ENCODE measurements at places on chromosomes 2 and 18.

GRCh38 chr2:16395601-16396000 is 270.0 kb downstream of the CYRIA start:
- DNase-seq: no peak

- DNase-seq: no peak
Measured at GRCh38 chr2:110791435-110791834, 59.1 kb downstream of the ACOXL start.

DNA sequence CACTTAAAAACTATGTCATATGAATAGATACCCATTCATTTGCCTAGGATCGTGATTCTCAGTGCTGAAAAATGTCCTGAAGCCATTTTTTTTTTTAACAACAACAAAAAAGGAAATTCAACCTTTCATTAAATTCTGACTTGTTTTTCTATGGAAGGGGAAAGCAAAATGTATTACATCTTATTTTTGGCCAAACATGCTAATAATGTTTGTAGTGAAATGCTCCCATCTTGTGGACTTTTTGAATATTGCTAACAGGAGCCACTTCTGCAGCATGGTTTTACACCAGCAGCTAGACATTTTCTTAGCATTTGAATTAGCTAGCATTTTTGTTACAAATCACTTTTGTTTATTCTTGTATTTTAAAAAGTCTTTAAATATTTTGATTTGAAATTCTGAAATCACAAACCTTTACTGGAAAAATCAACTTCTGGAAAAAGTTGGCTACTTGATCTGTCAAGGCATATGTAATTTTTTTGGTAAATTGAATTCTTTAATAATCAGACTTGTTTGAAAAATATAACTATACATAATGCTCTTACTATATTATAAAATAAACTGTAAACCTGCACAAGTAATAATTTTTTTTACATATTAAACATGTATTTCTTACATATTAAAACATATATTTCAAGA is 75.8 kb downstream of the KIDINS220 start:
- DNase-seq: peak; percentile 54

DNA sequence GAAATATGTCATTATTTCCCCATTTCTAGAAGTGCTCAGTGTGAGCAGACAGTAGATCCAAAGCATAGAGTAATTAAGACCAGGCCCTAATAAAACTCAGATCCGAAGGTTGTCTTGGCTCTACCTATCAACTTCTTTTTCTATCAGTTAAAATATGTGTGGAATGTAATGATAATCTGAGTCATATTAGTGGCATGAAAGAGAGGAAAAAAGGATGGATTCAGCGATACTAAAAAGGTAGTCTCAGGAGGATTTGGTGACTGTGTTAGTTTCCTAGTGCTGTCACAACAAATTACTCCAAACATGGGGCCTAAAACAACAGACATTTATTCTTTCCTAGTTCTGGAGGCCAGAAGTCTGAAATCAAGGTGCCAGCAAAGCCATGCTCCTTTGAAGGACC is 103.7 kb upstream of the NABP1 start:
- DNase-seq: no peak

GRCh38 chr2:40550085-40550484 is 98.2 kb upstream of the SLC8A1 start:
- DNase-seq: no peak

DNA sequence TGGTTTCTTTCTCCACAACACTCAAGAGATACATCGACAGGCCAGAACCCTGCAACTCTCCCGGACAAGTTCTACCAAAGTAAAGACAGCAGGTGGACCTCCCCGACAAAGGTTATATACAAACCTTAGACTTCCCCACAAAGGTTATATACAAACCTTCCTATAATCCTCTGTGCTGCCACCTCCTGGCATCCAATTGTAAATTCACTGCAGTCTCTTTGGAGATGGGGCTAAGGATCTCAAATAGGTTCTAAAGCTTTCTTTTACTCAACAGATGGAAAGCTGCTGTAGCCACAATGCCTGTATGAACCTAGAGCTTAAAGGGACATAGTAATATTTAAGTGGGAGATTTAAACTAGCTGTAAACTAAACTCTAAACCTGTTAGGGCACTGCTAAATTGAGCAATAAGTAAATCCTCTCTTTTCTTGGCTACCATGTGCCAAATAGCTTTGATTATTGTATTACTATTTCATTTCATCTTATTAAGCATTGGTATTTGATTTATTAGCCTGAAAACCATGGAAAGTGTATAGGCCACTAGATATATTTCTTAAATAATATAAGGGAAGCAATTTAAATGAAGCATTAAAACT is 9.8 kb upstream of the MREG start:
- peak; percentile 77 for DNase-seq

GRCh38 chr2:226782092-226782713 is 17.4 kb downstream of the IRS1 start:
- no peak for DNase-seq

DNA sequence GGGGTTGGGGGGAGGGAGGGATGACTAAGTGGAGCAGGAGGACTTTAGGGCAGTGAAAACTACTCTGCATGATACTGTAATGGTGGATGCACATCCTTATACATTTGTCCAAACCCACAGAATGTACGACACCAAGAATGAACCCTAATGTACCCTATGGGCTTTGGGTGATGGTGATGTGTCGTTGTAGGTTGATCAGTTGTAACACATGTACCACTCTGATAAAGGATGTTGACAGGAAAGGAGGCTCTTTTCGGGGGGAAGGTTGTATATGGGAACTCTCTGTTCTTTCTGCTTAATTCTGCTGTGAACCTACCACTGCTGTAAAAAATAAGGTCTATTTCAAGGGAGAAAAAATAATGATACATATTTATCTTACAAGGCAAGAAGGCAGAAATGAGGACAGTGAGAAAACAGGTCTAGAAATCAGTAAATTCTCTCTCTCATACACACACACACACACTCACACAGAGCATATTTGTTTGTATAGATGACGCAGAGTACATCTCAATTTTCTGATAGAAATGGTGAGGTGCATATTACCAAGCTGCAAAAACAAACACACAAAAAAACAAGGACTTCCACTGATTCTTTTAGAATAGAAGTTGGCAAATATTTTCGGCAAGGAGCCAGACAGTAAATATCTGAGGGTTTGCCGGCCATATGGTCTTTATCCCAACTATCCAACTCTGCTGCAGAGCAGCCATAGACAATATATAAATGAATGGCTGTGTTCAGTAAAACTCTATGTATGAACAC is 20.2 kb downstream of the FAM124B start:
- DNase-seq: no peak

DNA sequence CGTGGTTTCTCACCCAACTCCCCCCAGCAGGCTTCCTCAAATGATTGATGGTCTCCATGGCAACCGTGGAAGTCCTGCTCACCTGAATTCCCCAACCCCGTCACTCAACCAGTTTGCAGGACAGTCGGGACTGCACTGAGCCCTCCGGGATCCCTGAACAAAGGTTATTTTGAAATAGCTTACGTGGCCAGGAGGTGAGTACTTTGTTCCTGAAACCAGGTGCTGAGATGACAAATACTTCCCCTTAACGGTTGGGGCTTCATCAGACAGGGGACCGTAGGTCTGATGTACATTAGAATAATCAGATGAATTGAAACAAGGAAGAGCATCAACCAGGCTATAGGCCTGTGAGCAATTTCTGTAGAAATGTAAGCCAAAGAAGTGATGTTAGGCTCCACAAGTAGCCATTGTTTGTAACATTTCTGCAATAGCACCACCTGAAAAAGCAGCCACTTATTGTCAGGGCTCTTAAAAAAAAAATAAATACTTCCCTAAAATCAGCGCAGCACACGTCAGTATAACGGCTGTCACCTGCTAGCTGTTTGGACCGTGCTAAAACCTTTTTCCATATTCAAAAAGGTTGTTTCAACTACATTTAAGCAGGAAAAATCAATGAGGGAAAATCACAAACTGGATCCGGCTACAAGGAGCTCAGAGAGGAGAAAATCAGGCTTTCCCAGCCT is 206.4 kb upstream of the ID2 start:
- DNase-seq: peak; percentile 81

- DNase-seq: no peak
Measured at GRCh38 chr2:45813003-45813941, 161.8 kb downstream of the PRKCE start.

DNA sequence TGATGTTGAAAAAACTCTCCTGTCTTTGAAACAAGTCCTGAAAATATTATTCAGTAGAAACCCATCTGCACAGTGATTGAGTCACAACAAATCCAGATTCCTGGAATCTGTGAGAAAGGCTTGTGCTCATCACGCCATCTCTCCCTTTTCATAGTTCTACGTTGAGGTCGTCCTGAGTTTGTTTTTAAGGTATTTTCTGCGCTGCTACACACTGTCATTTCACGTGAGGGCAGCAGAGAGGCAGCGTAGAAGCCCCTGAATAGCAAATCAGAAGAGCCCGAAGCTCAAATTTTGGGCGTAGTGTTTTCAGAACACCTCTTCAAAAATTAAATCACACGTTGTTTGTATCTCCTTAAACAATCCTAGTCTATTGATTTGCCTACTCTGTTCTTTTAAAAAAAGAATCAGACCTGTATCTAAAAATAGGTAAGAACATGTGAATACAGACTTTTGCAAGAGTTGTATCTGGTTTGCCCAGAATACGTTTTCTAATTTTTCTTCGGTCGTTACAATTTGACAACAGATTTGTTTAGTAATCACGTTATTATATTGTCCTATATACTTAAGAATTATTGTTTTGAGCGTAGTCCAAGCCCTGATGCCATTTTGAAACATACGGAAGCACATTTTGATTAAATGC is 61.6 kb upstream of the SLC38A11 start:
- DNase-seq: peak; percentile 48

DNA sequence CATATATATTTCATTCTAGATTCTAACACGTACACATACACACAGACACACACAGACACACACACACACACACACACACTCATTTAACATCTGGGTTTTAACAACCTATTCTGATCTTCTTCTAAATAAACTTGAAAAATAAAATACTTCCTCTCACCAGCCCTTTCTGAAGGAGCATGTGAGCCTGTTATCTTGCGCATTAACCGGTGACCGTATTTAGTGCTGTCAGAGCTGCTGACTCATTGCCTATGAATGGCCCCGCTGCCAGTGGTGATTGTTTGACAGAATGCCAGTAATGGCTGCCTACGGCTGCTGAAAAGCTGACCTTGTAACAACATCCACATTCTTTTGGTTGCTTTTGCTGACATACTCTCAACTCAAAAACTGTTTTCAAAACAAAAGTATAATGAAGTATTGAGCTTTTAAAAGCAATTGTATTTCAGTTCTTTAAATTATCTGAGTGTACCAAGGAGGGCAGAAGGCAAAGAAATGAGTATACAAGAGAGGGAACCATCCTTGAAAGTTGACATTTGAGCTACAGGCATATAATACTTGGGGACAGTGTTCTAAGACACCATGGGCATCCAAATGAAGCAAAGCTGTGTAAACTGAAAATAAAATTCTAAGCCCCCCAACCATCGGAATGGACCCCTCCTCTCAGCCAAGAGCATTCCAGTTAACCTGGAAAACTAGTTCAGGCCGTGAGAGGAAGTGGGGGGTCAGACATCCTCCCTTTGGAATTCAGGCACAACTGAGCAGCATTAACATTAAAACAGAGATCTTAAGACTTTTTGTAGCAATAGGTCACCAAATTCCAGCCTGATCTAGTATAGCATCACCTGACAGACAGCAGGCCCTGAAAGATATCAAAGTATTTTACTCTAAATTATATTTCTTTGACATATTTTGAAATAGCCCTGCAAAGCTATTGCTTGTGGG is 50.2 kb upstream of the DTNA start:
- peak; percentile 46 for DNase-seq

GRCh38 chr18:12741351-12741750 is 38.5 kb downstream of the PSMG2 start:
- DNase-seq: peak; percentile 72

- DNase-seq: no peak
Measured at GRCh38 chr2:4357121-4357520, 653.7 kb downstream of the DCDC2C start.

- no peak for DNase-seq
Measured at GRCh38 chr2:28401411-28401810, 8.8 kb downstream of the FOSL2 start.

GRCh38 chr18:21998486-21998885 is 170.9 kb upstream of the GATA6 start:
- no peak for DNase-seq

DNA sequence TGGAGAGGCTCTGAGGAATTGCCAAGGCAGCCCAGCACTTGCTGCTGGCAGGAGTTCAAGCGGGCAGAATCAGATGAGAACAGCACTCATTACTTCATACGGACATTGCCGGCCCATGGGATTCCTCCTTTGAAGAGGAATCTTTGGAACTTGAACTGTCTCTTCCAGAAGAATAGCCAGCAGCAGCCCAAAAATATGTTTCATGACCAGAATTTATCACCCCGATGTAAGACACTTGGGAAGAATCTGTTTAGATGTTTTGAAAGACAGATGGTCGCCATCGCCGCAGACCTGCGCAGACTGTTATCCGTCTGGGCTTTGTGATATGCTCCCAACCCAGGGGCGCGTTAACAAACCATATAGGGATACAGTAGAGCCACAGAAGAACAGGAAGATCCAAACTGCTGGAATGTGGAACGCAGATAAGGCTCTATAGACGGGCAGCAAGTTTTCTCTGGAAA is 3.7 kb upstream of the ADI1 start:
- no peak for DNase-seq

DNA sequence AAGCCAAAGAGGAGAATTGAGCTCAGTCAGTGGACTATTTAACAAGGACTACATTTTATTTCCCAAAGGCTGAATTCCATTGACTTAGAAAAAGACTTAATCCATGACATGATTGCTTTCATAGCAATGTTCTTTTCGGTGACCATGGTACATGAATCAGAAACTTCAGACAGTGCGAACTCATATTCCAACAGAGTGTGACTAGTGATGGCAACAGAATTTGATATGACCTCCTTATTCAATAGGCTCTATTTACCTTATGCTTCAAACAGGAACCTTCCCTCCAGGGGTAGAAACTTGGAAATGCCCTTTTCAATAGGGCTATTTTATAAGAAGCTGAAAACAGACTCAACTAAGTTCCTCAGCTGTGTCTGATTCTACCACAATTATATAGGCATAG is 191.9 kb downstream of the RND3 start:
- no peak for DNase-seq

DNA sequence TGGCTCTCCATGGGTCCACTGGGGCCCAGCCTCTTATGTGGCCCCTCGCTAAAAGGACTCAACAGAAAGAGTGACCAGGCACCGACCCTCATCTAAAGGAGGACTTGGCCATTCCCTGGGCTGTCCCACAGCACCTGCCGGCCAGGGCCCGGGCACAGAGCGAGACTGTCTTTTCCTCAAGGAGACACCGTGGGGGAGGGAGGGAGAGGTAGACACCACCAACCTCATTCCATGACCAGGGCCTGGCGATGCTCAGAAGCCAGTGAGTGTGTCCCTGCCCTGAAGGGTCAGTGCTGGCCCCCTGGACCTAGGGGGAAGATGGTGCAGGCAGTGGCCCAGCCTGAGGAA is 39.8 kb upstream of the ALPP start:
- no peak for DNase-seq

DNA sequence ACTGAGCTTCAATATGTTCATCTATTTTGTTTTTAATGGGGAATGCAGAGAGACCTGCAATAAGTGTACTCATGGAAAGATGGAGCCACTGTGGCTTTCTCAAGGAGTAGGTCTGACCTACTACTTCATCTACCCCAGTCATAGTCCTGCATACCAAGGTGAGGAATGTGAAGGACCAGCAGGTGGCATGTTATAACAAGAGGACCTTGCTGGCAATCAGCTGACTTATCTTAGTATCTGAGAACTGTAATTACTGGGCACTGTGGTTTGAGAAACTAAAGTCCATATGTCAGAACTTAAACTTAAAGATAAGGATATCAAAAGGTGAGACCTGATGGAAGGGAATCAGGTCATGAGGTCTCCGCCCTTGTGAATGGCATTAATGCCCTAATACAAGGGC is 1104.2 kb downstream of the BCL11A start:
- peak; percentile 42 for DNase-seq

Measured in HT-29 (cell line).